Kidney (tissue), 22 donors: ENCODE measurements at places on chromosomes 2 and 18. TPM values are rescaled to one million over a fixed set of nuclear protein-coding genes. Genes with fewer than 3 reads are reported as not detected.

GRCh38 chr18:63365876-63366212 lies 1.2 kb downstream of the KDSR start:
- no peak for DNase-seq

DNA sequence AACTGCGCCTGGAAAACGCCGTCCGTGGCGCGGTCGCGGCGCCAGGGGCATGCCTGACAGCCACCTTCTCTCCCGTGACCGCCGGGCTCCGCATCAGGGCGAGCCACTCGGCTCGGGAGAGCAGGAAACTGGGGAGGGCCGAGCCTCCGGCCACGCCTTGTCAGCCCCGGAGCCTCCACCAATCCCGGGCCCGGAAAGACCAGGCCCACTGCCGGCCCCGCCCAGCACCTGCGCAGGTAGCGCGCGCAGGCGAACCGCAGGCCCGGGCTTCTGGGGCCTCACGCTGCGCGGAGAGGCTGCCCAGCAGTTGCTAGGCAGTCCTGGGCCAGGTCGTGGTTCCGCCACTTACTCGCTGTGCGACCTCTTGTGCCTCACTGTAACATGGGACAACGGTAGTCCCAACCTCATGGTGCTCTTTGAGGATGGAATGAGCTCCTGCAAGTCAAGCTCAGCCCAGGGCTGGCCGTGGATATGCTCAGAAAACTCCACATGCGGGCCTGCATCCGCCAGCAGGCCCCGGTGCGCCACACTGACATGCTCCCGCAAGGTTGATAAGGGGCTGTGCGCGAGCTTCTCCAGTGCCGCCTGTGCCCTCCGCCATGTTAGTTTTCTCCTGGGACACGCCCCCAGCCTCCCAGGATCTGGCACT lies 97.1 kb downstream of the INHBB start:
- DNase-seq = peak; percentile 89

GRCh38 chr2:170362871-170363631 lies 185.1 kb downstream of the MYO3B start:
- DNase-seq = no peak

- DNase-seq = no peak
Measured at GRCh38 chr2:82237994-82238662, 1933.6 kb upstream of the LRRTM1 start.

GRCh38 chr2:208386541-208386940 lies 20.1 kb upstream of the PTH2R start:
- no peak for DNase-seq

- DNase-seq = no peak
Measured at GRCh38 chr18:59885579-59886163, 14.1 kb upstream of the PMAIP1 start.

The ASXL2 gene
- total RNA-seq = 41.0 TPM

The GPAT2 gene
- 2.7 TPM for total RNA-seq

The SPDYA gene
- total RNA-seq = 1.6 TPM

The REG3G gene
- total RNA-seq = 8.8 TPM
